ENCODE measurements at places on chromosomes 5 and 9.

DNA sequence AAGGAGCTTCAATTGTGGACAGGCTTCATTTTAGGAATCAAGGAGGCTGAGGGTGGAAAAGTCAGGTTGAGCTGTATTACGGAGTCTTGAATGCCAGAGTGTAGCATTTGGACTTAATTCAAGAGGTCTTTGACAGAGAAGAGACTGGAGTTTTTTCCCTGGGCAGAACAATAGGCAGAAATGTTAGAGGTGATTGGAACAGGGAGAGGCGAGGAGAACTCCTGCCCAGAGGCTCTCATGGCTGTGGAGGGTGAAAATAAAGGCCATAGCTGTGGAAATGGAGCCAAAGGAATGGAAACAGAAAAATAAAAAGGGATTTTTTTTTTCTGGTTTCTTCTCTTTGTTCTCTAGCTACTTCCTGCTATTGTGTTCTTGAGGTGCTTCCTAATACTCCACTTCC is 3.7 kb upstream of the IFNB1 start:
- no peak for DNase-seq

- no peak for DNase-seq
These were observed 14.0 kb downstream of the GGTA1 start for GRCh38 chr9:121485623-121486022.

DNA sequence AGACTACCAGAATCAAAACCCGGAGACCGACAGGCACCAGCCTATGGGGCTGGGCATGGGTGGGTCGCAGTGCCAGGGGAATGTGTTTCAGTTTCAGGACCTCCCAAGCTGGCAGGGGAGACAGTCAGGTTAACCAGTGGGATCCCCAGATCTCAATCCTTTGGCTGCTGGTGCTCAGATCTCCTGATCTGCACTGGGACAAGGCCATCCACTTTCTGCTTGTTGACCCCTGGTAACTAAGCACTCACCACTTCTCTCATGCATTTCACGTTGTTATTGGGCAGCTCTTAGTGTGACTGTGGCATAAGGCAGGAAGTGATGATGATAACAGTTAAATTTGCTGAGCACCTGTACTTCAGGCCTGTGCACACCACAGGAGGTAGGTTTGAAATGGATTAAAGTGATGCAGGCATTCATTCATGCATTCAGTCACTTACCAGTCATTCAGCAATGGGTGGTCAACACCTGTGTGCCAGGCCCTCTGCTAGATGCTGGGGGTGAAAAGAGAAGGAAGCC is 42.1 kb upstream of the STXBP1 start:
- no peak for DNase-seq

- DNase-seq = no peak
These were observed 137.8 kb upstream of the RGMB start for GRCh38 chr5:98635656-98636055.

DNA sequence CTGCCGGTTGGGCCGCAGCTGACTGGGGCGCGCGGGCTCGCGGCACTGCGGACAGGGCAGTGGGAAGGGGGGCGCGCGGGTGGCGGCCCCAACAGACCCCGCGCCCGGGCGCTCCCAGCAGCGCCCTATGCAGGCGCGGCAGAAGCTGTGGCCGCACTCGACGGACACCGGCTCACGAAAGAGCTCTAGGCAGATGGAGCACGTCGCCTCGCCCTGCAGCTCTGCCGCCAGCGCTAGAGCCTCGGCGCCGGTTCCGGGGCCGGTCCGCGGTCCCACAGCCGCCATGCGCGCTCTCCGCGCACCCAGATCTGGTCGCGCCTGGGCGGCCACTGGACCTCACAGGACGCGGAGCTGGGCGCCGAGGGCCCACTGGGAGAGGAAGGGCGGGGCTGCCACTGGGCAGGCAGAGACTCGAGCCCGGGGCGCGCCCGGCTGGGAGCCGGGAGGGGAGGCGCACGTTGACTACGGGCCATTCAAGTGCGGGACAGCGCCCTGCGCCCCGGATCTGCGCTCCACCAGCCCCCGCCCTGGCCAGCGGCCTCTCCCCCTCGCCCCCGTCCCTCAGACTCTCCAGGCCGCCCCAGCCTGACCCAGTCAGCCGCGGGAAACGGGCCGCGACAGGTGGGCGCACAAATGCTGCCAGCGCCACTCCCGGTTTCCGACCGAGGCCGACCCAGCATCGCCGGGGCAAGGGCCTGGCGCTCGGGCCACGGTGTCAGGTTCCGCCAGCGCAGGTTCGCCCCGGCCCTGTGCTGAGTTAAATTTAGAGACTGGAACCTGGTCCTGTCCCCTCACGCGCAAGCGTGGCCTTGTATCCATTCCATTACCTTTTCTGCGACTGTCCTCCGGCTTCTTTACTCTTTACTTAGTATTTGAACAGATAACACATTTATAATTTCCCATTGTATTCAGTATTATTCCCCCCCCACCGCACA is at the start of gene TRIM7:
TRIM7 (minus strand) TSS at position 371 of the 935 bp plus-strand sequence; CDS start at position 285, 86 bp downstream.
- DNase-seq = no peak

DNA sequence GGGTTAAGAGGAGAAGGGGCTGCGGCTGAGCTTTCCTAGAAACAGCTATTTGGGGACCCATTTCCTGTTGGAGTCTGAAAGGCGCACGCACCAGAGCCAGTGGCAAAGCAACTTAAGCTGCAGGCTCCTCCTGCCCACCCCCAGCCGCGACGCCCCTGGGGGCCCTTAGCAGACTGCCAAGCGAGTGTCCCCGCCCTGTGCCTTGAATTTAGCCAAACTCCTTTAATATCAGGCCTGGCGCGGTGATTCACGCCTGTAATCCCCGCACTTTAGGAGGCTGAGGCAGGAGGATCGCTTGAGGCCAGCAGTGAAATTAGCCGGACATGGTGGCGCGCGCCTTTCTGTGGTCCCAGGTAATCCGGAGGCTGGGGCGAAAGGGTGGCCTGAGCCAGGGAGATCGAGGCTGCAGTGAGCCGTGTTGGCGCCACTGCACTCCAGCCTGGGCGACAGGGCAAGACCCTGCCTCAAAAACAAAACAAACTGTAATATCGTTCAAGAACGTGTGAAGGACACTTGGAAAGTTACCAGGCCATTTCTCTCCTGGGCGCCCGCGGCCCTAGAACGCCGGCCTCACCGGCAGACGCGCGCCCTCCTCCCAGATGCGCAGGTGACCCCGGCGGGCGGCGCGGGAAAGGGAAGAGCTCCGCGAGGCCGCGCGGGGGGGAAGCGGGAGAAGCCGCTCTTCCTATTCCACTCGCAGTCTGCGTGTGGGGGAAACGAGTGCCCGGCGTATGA is 1.0 kb upstream of the F2R start:
- DNase-seq = no peak

DNA sequence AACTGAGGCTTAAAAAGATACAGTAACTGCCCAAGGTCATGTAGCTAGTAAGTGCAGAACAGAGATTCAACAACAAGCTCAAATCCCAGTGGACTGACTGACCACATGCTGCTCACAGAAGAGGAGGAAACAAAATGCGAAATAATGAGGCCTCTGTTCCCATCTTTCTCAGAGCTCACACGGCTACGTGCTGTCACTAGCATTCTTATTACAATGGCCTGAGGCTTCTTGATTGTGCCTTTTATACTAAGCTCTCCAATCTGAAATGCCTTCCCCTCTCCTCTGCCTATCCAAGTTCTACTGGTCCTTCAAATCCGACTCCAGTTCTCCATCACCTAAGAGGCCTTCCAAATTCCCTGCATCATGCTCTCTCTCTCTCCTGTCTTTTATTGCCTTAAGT is 26.0 kb downstream of the SGTB start:
- no peak for DNase-seq

- no peak for DNase-seq
These were observed 280.5 kb downstream of the TUSC1 start for GRCh38 chr9:25397746-25398145.

DNA sequence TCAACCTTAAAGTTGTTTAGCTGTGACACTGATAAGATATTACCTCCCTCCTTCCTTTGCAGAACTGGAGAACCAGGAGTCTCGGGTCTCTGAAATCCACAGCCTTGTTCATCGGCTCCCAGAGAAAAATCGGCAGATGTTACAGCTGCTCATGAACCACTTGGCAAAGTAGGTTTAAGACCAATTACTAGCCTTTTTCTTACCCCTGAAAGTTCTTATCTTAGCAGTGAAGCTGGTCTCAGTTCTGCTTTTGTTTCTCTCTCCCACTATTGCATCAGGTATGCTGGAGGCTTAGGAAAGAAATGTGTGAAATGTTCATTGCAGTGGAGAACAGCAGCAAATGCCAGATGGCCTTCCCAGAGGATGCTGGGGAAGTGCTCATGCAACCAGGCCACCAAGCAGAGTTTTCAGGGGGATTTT is 287.4 kb downstream of the ARHGAP26 start:
- DNase-seq = peak; percentile 55

DNA sequence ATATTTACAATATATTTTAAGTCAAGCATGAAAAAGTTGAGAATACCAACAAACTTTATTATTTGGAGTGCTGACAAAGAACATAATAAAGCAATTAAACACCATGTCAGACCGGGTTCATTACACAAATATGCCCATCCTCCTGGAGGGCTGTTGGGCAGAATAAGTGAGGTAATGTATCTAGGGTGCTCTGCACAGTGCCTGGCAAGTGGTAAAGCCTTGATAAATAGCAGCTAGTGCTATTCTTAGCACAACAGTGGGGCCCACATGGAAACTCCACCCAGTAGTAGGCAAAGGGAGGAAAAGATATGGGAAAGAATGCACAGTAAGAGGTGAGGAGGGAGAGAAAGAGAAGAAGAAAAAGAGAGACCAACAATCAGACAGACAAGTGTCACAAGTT is 97.7 kb downstream of the SLC1A3 start:
- no peak for DNase-seq
